Astrocyte of the cerebellum (primary cell): ENCODE measurements at places on chromosomes 2 and 18.

DNA sequence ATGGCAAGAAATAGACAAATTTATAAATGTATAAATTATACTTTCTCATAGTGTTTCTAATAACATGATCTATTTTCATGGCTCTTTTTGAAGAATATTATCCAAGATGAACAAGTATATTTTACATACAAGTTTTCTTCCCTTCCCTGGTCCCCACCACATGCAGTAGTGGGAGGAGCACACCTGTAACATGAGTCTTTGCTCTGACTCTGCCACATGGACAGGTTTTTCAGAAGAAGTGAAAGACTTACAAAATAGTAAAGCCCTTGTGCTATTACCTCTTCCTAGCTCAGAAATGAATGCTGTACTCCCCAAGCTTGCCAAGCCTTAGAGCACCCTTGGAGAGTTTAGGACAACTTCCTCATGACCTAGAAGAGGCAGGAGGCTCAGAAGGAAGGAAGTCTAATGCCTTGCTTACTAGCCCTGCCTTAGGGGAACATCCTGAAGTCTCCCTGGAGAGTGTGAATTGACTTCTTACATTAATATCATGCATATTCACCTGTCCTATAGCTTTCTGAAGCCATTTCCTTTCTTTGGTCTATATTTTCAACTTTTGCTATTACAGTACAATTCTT is 18.4 kb downstream of the MXD1 start:
- no peak for DNase-seq

DNA sequence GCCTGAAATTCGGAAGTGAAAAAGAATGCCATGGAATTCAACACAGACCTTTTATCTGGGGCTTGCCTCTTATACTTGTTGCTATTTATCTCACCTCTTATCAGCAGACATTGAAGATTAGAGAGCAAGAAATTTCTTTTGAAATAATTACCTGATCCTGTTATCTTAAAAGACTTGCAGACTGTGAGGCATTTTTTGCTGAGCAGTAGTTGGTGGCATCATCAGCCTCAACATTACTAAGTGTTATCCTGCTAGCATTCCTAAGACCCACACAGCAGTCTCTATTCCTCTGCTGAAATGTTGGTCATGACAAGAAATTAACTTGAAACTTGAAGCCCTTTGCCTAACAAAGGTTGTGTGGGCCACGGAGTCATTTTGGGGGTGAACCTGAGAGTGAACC is 186.5 kb downstream of the TRIB2 start:
- no peak for DNase-seq

GRCh38 chr2:24985511-24985910 is 13.8 kb upstream of the DNAJC27 start:
- DNase-seq, result no peak

GRCh38 chr18:55089610-55090009 is 130.3 kb upstream of the CCDC68 start:
- DNase-seq, result no peak

DNA sequence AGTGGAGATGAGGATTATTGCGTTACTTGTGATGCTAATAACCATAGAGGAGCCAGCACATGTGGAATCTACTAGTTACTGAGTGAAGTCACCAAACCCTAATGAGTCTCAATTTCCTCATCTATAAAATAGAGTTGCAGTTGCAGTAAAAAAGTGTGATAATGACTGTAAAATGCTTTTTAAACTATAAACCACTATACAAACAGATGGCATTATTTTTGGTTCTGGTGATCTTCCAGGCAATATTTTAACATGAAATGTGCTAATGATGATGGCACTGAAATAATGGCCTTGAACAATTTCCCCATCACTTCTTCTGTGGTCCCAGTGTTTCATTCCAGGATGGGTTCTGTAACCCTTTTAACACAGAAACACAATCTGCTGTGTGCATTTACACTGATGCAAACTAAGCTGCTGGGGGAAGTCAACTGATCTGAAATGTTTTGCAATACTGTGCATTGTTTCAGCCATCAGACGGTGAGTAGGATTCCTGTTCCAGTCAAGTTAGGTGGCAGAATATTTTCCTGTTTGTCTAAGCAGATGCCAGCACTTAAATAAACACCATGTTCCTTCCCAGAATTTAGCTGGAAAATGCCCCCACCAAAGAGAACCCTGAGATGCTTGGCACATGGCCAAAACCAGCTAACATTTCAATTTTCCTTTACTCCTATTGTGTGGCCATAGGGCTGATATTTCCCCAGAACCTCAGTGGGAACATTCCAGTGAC is 52.6 kb downstream of the TACR1 start:
- DNase-seq, result peak; percentile 4

GRCh38 chr2:158776231-158776630 is 18.9 kb upstream of the DAPL1 start:
- no peak for DNase-seq

- DNase-seq, result no peak
Observed at GRCh38 chr18:27404855-27405254, 219.7 kb upstream of the CHST9 start.

- no peak for DNase-seq
Observed at GRCh38 chr2:126771501-126772195, 115.7 kb downstream of the GYPC start.

GRCh38 chr2:172131713-172132555 is 29.2 kb upstream of the DLX2 start:
- DNase-seq, result no peak

GRCh38 chr18:25805323-25805722 is 285.1 kb downstream of the SS18 start:
- DNase-seq, result no peak

DNA sequence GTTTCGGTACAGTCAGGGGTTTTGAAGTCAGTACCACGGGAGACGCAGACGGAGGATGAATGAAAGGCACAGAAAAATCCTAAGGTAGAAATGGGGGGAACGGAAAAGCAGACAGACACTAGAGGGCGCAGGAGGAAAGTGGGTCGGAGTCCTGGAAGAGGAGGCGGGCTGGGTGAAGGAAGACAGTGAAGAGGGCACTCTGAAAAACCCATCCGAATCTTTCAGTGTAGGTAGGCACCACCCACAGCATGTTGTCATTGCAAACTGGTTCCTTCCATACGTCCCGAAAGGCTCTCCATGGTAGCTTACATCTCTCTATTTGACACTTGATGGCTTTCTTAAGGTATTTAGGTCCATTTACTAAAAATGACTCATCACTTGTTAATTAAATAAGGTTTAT is 18.5 kb upstream of the ZNF236 start:
- DNase-seq, result peak; percentile 20

- DNase-seq, result no peak
Observed at GRCh38 chr2:41965173-41965908, 82.5 kb upstream of the PKDCC start.

- DNase-seq, result no peak
Observed at GRCh38 chr2:173351879-173352278, 2.8 kb upstream of the CDCA7 start.

DNA sequence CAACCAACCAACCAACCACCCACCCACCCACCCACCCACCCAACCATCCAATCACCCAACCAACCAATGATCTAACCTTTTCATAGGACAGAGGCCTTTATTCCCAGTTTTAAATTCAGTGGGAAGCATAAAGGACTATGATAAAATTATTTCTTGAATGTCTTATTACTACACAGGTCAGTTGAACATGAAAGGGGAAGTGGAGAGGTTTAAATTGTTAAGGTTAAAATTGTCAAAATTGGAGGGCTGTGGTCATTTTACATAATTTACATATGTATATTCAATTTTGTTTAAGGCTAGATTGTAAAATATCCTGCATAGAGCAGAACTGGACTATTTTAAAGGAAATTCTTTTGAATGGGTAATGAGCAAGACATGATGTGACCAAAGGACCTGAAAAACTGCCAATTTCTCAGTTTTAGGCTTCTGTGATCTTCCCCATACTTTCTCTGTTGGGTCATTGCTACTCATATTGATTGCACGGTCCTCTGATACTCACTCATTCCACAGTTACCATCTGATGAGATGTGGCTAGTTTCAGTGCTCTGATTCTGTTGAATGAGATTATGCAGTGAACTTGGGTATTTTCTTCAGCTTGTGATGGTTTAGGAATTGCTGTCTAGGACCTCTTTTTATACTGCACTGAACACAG is 127.4 kb downstream of the PLCL1 start:
- no peak for DNase-seq

GRCh38 chr2:234290671-234291070 is 206.2 kb downstream of the ARL4C start:
- DNase-seq, result no peak

DNA sequence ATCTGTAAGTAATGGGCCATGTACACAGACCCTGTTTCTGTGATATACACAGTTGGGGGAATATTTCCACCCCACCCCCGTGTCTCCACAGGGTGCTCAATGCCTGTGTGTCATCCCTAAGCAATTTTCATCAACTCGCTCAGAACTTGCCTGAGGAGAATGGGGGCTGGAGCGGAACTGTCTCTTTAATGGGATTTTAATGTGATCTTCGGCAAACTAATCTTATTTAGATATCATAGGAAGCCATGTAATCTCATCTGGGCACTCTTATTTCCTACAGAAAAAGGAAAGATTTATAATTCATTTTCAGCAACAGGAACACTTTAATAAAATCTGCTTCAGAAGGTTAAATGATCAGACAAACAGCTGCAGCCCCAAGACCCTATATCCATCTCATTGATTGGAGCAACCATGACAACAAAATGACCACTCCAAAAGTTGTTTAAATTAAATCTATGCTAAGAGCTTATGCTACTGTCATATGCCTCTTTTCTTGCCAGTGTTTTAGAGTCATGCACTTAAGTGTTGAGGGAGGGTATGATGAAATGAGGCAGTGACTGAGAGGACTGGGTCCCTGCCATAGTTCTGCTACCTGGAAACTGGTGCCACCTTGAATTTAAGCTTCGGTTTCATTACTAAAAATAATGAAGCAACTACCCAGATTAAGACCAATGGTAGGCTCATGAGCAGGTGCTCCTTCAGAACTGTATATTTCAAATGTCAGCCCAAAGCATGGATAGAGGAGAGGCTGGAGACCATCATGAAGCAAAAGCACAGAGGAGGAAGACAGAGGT is 183.1 kb upstream of the DDX18 start:
- DNase-seq, result no peak

DNA sequence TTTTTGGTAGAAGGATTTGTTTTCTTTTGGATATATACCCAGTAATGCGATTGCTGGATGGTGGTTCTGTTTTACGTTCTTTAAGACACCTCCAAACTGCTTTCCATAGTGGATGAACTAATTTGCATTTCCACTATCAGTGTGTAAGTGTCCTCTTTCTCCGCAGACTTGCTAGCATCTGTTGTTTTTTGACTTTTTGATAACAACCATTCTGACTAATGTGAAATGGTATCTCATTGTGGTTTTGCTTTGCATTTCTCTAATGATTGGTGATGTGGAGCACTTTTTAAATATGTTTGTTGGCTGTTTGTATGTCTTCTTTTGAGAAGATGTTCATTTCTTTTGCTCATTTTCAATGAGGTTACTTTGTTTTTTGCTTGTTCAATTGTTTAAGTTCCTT is 260.9 kb upstream of the CWC22 start:
- no peak for DNase-seq

DNA sequence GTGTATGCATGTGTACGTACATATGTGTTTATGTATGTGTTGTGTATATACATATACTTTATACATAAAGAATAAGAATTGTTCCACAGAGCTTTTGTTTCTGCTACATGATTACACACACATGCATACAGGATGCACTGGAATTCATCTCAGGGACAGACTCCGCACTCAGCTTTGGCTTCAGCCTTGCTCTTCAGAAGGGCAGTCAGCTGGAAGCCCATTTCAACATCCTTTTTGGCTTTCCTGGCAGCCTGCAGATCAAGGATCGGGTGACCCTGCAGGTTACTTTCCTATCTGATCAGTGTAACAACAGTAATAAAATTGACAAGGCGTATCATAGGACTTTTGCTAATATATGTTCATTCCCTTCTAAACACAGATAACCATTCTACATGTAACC is 144.1 kb upstream of the COPS8 start:
- no peak for DNase-seq

DNA sequence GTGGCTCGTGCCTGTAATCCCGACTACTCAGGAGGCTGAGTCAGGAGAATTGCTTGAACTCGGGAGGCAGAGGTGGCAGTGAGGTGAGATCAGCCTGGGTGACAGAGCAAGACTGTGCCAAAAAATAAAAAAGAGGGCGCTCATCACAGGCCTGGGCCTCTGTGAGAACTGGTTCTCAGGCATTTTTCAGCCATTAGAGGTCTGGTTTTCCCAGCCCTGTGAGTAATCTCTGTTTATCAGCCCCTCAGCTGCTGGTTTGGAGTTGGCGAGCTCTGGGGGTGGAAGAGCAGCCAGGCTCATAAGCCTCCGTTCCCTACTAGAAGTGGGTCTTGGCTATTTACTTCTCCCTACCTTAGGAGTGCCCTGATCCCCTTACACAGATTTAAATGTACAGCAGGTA is 53.1 kb downstream of the CHRNA1 start:
- DNase-seq, result no peak

DNA sequence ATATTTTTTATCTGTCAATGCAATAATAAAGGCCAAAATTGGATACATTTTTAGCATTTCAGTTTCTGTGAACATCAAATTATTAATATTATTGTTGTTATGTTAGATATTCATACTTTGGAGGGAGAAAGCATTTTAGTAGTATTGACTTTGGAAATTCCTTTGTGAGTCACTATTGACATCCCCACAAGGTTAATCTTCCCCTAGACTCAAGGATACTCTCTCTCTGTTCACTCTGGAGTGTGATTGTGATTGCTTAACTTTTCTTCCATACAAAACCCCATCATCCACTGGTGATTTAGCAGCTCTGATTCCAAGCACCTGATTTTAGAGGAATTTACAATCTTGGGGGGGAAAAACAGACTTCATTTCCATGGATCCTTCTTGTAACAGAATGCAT is 352.0 kb downstream of the THSD7B start:
- DNase-seq, result no peak

DNA sequence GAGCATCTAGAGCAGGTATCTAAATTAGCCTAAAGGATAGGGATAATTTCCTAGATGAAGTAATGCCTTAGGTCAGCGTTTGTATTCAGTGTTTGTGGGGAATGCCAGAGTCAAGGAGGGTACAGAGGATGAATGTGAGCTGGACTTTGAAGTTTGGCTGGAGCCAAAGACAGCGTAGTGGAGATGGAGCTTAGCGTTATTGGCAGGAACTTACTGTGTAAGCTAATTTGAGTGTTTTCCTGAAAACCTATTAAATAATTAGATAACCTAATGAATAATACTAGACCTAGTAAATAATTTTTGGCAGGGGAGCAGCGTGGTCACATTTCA is 4.2 kb downstream of the RNF138 start:
- DNase-seq, result no peak

GRCh38 chr2:212346865-212347264 is 191.7 kb downstream of the ERBB4 start:
- no peak for DNase-seq

DNA sequence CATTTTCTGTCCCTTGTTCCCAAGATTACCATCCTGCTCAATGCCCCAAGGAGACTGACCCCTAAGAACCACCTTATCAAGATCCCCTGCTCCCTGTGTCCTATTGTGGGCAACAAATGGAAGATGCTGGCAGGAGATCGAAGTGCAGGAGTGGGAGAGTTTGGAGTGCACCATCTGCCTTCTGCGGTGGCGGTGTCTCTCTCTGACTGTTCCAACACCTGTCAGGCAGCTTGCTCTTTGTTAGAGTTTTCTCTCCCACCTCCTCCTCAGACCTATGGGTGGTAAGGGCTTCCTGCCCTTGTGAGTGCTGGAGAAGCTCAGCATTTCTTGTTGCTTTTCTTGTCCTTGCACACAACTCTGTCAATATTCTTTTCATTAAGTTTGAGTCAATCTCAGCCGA is 64.1 kb upstream of the SPHKAP start:
- DNase-seq, result no peak

GRCh38 chr2:217804338-217804737 is 198.5 kb downstream of the TNS1 start:
- no peak for DNase-seq

GRCh38 chr2:203379156-203379555 is 51.0 kb downstream of the ABI2 start:
- DNase-seq, result no peak
